ENCODE measurements at places on chromosomes 7 and 10.

GRCh38 chr7:80078159-80078731 lies 56.4 kb upstream of the GNAI1 start:
- DNase-seq: no peak

- no peak for DNase-seq
Observed at GRCh38 chr10:42428534-42428933, 209.8 kb downstream of the ZNF33B start.

GRCh38 chr10:126337251-126337810 lies 50.9 kb downstream of the ADAM12 start:
- DNase-seq: no peak

GRCh38 chr7:33698041-33698440 lies 207.3 kb upstream of the BMPER start:
- no peak for DNase-seq

GRCh38 chr7:144545330-144545729 lies 141.8 kb upstream of the NOBOX start:
- DNase-seq: no peak

- no peak for DNase-seq
Observed at GRCh38 chr10:49628599-49628998, 14.8 kb downstream of the CHAT start.

- DNase-seq: no peak
Observed at GRCh38 chr7:155941688-155942087, 129.4 kb upstream of the SHH start.

DNA sequence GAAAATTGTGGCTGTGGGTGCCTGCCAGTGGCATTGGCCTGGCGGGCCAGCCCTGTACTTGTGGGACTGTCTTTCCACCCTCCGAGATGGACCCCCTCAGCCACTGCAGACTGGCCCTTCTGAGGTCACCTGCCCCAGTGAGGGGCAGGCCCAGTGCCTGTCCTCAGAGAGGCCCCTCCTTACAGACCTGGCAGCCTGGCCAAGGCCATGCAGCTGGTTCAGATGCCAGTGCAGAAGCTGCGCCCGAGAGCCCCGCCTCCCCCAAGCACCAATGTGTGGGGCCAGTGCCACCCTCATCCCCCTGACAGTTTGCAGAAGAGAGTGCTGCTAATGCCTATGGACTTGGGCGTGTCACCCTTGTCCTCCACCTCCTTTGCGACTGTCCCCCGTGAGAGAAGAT lies 10.0 kb downstream of the ZNF316 start:
- no peak for DNase-seq

DNA sequence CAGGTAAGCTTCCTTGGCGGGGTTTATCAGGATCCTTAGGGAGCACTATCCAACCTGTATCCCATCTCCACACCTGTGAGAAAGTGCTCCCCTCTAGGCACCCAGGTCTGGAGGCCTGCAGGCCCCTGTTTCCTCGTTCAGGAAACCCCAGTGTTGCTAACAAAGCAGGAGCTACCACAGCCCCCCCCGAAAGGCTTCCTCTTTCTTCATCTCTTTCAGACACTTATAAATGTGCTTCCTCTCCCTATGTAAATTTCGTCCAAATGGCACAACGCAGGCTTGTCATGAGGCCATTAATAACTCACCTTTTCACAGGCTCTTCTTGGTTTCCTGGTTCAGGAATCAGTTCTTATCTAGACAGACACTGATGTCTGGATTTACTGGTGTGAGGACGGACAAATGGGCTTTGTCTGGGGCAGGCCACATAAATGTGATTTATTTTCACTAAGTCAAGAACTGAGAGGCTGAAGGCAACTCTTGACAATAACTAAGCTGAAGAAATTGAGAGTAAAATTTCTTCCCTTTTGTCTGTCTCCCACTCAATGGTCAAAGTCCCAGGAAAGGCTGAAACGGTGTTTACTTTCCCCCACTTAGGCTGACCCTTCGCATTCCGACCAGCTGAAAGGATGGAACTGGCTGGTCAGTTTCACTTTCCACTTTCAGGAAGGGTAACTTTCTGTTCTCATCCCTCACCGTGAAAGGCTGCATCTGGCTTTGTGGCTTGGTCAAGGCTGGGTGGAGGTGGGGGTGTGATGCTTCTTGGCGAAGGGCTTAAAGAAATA lies 46.8 kb downstream of the PIK3AP1 start:
- DNase-seq: no peak

GRCh38 chr10:86232644-86233043 lies 134.0 kb downstream of the GRID1 start:
- DNase-seq: no peak

DNA sequence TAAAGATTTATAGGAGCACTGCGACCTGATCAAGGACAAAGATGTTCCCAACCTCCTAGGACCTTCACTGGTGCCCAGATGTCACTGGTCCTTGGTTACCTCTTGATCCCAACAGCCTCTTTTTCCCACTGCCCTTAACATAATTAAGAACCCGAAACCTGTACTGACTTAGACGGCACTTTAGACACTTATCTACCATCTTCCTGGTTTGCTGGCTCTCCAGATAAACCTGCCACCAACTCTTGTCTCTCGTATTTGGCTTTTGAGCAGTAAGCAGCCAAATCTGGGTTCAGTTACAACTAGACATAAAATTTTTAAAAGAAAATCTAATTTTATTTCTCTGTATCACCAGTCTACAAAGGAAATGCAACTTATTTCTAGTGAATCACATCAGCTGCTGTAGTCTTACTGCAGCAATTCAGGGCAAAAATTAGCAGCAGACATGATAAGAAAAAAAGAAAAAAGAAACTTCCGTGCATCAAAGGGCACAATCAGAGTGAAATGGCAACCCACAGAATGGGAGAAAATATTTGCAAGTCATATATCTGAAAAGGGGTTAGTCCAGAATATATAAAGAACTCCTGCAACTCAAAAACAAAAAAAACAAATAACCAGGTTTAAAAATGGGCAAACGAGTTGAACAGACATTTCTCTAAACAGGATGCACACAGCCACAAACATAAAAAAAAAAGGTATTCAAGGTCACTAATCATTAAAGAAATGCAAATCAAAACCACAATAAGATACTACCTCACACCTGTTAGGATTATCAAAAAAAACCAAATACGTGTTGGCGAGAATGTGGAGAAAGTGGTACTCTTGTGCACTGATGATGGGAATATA lies 9.4 kb downstream of the ASB13 start:
- DNase-seq: no peak

DNA sequence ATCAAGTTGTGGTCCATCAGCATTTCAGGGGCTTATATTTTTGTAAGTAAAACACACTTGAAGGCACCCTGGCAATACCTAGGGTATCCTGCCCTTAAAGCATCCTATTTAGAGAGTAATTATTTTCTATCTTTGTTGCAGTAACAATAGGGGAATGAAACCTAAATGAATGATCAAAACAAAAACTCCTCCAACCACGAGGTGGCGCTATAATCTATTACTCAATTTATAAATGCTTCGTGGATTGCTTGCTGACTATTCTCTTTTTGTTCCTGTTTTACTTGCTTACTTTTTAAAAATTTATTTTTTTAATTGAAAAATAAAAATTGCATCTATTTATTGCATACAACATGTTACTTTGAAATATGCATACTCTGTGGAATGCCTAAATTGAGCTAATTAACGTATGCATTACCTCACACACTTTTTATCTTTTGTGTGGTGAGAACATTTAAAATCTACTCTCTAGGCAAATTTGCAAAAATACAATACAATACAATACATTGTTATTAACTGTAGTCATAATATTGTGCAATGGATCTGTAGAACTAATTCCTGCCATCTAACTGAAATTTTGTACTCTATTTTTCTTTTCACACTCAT lies 147.7 kb upstream of the BMPER start:
- DNase-seq: no peak

DNA sequence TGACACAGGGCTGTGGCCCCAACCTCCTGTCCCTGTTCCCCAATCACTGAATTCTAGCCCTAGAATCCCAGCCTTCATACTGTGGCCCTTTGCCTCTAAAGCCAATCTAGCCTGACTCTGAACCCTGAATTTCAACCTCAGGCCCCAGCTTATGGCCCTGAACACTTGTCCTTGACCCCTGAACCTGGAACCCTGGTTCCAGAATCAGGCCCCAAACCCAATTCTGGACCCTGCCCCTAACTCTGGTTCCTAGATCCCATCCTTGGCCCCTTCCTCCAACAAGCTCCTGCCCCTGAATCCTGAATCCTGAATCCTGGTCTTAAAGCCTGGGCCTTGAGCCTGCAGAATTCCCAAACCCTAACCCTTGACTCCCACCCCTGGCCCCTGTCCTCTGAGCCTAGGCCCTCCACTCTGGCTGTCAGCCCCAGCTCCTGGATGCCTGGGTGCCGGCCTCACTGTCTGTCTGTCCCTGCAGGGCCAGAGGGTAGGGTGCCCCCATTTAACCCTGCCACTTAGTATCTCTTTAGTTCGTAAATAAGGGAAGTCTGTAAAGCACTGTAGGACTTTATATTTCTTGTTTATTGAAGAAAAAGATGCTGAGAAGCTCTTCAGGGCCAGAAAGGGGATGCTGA lies 1.3 kb downstream of the INPP5A start:
- no peak for DNase-seq

DNA sequence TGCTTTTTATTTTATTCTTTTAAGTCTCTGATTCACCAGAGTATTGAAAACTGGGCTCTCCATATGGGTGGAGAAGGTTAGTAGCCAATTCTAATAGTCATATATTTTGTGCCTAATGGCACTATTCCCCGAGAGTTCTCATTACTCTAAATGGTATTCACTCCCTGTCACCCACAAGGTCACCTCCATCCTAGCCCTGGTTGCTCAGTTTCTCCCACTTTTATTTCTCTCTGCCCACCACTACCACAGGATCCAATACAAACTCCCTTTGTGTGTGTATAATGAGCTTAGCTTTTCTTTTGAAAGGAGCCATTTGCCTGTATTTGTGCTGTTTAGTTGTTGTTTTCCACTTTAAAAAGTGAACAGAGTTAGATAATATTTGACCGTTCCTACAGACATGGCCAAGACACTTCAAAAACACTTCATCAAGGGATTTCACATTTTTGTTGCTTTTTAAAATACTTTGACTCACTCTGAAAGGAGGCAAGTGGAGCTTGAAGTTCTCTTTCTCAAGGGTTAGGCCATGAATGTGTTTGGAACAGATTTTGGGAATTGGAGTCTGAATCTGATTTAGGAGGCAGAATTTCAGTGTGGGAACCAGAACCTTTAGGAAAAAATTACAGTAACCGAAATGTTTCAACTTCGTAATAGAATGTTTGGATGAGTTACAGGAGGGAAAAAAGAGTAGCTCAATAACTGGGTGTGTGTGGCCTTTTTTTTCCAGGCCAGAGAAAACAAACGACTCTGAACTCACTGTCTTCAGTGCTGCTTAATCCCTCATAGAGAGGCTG lies 321.3 kb downstream of the BICC1 start:
- no peak for DNase-seq

- DNase-seq: no peak
Observed at GRCh38 chr10:117135480-117136140, 2.5 kb downstream of the VAX1 start.

- no peak for DNase-seq
Observed at GRCh38 chr7:44470628-44471245, 19.7 kb downstream of the NUDCD3 start.

GRCh38 chr7:137313201-137313600 lies 30.3 kb downstream of the PTN start:
- DNase-seq: no peak

GRCh38 chr7:41261080-41261479 lies 441.8 kb downstream of the INHBA start:
- no peak for DNase-seq

DNA sequence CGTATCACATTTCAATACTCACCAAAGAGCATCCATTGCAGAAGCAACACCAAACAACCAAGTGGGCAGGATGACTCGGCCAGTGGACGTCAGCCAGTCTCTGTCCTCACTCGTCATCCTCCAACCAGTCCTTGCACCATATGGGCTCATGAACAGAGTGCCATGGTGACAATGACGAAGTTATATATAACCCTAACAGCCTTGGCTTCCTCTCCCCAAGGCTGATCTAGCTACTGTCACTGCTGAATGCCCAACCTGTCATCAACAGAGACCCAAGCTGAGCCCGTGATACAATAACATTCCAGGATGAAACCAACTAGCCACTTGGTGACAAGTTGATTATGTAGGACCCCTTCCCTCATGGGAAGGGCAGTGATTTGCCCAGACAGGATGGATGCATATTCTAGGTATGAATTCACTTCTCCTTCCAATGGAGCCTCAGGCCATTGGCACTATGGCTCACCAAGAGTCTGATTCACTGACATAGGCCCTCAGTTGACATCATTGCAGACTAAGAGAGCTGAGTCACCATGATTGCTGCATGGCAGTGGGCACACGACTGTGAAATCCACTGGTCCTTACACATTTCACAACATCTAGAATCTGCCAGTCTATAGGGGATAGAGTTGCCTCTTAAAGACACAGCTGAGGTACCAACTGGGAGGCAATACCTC lies 26.3 kb upstream of the PPIF start:
- DNase-seq: no peak

GRCh38 chr7:30330134-30331111 lies 46.0 kb downstream of the ZNRF2 start:
- DNase-seq: no peak

GRCh38 chr7:226281-226895 lies 34.0 kb downstream of the FAM20C start:
- no peak for DNase-seq

DNA sequence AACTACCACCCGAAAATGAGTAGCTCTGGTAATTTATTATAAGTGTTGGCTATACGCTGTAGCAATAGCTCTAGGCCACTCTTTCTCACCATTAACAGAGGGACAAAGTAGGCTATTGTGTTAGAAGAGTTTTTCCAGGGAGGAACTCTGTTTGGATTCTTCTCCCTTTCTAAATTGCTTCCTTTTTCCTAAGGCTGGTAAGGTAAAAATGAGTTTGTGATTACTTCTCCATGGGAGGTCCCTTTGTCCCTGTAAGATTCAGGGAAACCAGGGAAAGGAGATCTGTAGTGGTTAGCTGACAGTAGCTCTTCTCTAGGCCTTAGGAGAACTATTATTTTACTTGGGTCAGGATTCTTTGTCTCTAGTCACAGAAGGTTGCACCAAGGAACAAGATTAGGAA lies 23.2 kb upstream of the SEMA3E start:
- DNase-seq: no peak

Data from fibroblast of skin of left quadriceps (primary cell).